Activated naive CD4-positive, alpha-beta T cell treated with anti-CD3 and anti-CD28 coated beads, Interleukin-2, amount 50 U/mL, for 16 hours (primary cell): ENCODE measurements at places on chromosomes 12 and 14.

GRCh38 chr14:31937730-31938346 lies 139.3 kb upstream of the ARHGAP5 start:
- peak; percentile 55 for DNase-seq

GRCh38 chr12:54159140-54159539 lies 29.6 kb downstream of the SMUG1 start:
- no peak for DNase-seq

DNA sequence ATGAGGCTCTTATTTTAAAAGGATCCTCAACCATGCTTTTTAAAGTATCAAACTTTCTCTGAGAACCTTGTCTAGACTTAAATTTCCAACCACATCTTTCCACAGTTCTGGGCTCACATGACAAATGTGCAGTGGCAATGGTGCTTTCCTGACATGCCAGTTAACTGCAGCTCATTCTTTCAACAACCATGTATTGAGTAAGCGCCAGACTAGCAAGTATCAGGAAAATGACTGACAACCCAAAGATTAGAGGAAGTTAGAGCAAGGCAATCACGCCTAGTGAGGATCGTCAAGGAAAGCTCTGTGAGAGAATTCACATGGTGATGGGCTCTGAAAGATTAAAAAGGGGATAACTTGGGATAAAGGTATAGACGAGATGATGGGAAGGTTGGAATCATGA lies 35.8 kb downstream of the FLVCR2 start:
- DNase-seq, result no peak

DNA sequence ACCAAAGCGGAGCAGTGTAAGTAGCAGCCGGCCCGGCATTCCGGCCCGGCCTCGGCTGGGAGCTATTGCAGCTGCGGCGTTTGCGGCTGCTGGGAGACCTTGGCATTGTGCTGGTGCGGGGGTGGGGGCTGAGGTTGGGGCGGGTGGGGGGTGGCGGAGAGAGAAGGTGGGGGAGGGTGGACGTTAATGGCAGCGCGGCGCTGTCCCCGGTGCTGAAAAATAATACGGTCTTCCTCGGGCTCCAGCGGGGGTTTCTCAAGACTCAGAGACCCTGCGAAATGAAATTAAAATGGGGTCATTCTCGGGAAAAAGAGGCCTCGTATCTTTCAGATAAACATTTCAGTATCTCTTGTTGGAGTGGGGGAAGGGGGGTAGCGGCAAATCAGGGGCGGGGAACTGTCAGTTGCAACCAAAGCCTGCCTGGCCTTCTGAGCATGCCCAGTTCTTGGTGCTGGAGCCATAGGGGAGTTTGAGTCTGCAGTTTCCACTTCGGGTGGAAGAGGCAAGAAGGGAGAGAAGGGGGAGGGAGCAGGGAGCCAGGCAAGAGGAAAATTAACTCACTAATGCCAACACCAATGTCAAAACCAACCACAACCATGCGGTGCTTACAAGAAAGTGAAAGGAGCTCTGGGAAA lies 414 bp downstream of the UNC79 start:
- no peak for DNase-seq

GRCh38 chr14:35050652-35051051 lies 4.6 kb downstream of the FAM177A1 start:
- DNase-seq, result no peak

- no peak for DNase-seq
Observed at GRCh38 chr12:53071591-53072551, 7.3 kb downstream of the SPRYD3 start.
